ENCODE measurements at places on chromosomes 7 and 10. TPM values are rescaled to one million over a fixed set of nuclear protein-coding genes. Genes with fewer than 3 reads are reported as not detected.

The C10orf88 gene
- total RNA-seq: 4.7 TPM

The PAPSS2 gene
- 16.9 TPM for total RNA-seq

The ZNF248 gene
- 14.2 TPM for total RNA-seq

GRCh38 chr10:75355706-75356105, 45.9 kb downstream of the ZNF503 start:
- no peak overlapping the region for H3K27ac ChIP-seq
- H3K36me3 ChIP-seq: no peaks in the 10 kb centered on the region
- no peak overlapping the region for H3K4me3 ChIP-seq
- DNase-seq: no peak
- H3K4me1 ChIP-seq: no peaks in the 10 kb centered on the region
- H3K27me3 ChIP-seq: no peaks in the 10 kb centered on the region

- DNase-seq: no peak
- H3K4me3 ChIP-seq: no peak overlapping the region
- no peak overlapping the region for H3K27ac ChIP-seq
- H3K4me1 ChIP-seq: no peaks in the 10 kb centered on the region
- H3K27me3 ChIP-seq: no peaks in the 10 kb centered on the region
Measured at GRCh38 chr7:119421657-119422056, 851.3 kb upstream of the KCND2 start.

GRCh38 chr7:116367171-116367813, 132.2 kb upstream of the CAV2 start:
- no peaks in the 10 kb centered on the region for H3K36me3 ChIP-seq
- no peak for DNase-seq
- H3K27ac ChIP-seq: no peak overlapping the region
- H3K27me3 ChIP-seq: no peaks in the 10 kb centered on the region

DNA sequence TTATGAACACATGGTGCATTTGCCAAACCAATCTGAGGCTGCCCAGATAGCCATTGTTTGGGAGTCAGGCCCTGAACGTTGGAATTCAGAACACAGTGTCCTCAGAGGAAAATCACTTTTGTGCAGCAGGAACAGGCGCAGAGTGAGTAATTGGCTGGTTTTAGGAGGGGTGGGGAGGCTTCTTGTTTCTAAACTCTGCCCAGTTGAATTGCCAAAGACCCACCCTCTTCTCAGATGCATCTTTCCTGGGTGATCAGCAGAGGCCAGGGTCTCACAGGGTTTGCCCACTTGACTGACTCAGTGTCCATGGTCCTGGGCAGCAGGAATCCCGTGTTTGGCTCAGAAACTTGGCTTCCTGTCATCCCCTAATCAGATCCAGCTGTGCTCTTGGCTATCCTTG, 24.3 kb downstream of the PRLHR start:
- no peak overlapping the region for H3K4me3 ChIP-seq
- no peaks in the 10 kb centered on the region for H3K36me3 ChIP-seq
- DNase-seq: peak; percentile 30

All from body of pancreas (tissue), 4 donors.